ENCODE measurements at places on chromosomes 12 and 14.

DNA sequence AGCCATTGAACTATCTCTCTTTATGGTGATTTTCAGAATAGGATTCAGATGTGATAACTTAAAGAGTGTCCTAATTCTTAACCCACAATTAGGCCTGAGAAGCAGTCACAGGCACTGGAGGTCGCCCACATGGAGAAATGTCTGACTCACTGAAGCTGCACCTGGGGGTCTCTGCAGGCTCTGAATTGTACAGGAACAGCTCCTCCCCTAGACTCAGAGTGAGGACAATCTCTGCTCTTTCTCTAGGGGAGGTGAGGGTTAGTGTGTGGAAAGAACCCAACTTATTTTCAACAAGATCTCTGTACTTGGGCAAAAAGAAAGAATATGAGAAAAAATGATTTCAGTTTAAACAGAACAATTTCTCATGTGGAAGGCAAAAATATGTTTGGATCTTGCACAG, 1124.6 kb downstream of the TMEM121 start:
- no peak for DNase-seq

DNA sequence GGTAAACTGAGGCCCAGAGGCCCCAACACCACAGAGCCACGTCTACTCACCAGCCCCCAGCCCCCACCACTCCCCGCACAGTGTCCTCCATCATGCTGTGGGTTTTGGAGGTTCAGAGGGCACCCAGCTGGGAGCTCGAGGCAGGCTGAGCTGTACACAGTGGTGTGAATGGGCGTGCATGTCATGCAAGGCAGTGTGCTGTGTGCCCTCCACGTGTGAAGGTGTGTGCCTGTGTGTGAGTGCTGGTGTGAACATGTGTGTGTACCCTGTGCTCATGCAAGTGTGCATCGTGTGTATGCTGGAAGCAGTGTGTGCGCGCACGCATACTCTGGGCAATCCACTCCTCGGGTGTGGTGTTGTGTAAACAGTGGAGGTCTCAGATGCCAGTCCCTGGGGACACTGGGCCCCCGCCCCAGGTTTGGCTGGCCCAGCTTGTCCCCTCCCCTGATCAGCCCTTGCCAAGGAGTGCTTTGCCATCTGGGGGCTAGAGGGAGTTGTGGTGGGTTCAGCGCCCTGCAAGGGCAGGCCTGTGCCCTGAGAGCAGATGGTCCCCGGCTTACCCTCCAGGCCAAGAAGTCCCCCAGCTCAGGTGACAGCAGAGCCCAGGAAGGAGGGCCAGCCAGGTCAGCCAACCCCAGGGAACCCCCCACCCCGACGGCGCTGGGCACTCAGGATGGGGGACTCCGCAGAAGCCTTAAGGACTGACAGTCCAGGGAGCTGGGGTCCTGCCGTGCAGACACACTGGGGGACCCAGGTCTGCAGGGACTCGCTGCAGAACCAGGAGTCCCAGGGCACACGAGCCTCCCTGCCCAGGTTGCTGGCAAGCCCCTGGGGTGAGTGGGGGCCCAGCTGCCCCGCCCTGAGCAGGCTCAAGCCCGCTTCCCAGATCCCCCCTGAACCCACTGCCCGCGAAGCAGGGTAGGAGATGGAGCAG, 23.8 kb upstream of the GPR132 start:
- no peak for DNase-seq

DNA sequence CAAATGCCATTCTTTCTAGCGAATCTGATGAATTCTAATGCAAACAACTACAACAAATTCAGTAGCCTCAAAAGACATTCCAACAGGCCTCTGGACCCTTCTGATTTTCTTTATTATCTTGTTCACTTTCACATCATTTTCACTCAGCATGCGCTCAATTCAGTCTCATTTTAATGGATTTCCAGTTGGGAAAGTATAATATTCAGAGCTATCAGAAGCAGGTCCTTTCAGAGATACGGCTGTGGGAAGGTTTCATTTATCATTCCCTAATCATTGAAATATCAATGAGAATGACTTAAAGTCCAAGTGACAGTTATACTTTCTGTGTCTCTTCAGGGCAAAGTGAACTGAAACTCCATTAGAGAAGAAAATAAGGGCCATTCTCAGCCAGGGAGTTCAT, 1083.7 kb upstream of the FLRT2 start:
- DNase-seq: no peak

- DNase-seq: peak; percentile 53
Measured at GRCh38 chr12:57389033-57389432, 41.8 kb downstream of the R3HDM2 start.

DNA sequence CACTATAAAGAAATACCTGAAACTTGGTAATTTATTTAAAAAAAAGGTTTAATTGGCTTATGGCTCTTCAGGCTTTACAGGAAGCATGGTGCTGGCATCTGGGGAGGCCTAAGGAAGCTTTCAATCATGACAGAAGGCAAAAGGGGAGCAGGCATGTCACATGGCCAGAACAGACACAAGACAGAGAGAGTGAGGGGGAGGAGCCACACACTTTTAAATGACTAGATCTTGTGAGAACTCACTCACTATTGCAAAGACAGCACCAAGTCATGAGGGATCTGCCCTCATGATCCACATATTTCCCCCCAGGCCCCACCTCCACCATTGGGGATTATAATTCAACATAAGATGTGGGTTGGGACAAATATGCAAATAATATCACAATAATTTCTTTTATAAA, 355.6 kb downstream of the DAD1 start:
- DNase-seq: no peak

DNA sequence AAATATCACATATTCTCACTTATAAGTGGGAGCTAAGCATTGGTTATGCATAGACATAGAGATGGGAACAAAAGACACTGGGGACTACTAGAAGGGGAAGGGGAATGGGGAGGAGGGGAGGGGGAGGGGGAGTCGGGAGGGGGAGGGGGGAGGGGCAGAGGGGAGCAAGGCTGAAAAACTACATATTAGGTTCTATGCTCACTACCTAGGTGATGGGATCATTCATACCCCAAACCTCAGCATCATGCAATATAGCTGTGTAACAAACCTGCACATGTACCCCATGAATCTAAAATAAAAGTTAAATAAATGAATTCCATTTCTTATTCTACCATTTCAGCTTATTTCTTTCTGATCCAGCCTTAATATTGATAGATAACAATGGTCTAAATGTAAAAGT, 21.9 kb upstream of the PTCSC3 start:
- DNase-seq: no peak

DNA sequence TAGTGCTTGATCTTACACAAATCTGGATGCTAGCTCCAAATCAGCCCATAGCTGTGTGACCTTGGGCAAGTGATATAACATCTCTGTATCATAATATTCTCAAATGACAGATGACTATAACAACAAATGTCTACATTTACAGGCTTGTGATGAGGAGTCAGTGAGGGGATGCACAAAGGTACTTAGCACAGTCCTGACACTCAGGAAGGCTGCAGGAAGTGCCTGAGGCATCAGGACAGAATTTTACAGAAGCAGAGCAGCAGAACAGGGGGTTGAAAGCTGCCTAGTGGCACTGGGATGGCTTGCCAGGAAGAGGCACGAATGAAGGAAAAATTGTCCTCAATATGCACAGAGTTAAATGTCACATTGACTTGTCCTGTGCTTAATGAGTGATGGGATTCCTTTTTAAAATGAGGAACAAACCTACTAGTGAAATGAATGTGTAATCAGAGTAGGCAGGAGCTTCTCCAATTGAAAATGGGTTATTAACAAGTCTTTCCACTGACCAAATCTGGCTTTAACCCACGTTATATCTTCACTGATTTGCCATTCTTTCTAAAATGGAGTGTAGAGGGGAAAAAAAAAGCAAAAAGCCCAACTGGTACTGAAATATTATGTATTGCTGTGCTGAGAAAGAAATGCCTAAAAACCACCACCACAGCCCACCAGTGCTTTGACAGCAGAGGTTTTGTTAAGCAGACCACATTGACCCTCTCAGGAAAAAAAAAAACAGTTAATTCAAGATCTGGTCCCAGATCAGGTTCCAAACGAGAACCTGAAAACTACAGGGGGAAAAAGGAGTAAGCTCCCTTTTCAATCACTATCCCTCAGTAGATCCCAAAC, 11.6 kb downstream of the BTG1 start:
- no peak for DNase-seq

DNA sequence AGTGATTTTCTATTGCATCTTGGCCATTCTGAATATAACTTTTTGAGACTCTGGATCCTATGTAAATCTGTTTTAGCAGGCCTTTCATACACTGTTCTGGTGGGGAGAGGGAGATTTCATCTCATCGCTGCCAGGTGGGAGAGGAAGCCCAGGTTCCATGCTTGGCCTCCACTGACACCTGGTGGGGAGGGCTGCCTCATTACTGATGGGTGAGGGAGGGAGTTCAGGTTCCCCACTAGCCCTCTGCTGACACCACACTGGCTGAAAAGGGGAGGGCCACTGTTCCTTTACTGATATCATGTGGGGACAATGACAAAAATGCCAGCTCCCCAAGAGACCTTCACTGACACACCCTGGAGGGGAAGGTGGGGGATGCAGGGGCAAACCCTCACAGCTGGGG, 2.4 kb upstream of the GALNT8 start:
- DNase-seq: no peak
